Stimulated activated CD4-positive, alpha-beta T cell treated with anti-CD3 and anti-CD28 coated beads, Interleukin-15, amount 100 ng/mL, for 24 hours (primary cell): ENCODE measurements at places on chromosomes 4 and X.

GRCh38 chrX:16807976-16808542, 21.8 kb downstream of the TXLNG start:
- no peak for DNase-seq

- peak; percentile 17 for DNase-seq
These were observed 100.7 kb downstream of the CRLF2 start for GRCh38 chrX:1111601-1112300.

GRCh38 chr4:72358483-72358882, 210.5 kb downstream of the ADAMTS3 start:
- no peak for DNase-seq

GRCh38 chrX:24619647-24620046, 27.5 kb downstream of the PCYT1B start:
- DNase-seq: no peak

- DNase-seq: no peak
These were observed 35.0 kb upstream of the GK start for GRCh38 chrX:30618160-30618765.

GRCh38 chrX:136255541-136255940, 4.3 kb upstream of the MAP7D3 start:
- no peak for DNase-seq

- no peak for DNase-seq
These were observed 103.0 kb downstream of the SNCA start for GRCh38 chr4:89733946-89734345.

DNA sequence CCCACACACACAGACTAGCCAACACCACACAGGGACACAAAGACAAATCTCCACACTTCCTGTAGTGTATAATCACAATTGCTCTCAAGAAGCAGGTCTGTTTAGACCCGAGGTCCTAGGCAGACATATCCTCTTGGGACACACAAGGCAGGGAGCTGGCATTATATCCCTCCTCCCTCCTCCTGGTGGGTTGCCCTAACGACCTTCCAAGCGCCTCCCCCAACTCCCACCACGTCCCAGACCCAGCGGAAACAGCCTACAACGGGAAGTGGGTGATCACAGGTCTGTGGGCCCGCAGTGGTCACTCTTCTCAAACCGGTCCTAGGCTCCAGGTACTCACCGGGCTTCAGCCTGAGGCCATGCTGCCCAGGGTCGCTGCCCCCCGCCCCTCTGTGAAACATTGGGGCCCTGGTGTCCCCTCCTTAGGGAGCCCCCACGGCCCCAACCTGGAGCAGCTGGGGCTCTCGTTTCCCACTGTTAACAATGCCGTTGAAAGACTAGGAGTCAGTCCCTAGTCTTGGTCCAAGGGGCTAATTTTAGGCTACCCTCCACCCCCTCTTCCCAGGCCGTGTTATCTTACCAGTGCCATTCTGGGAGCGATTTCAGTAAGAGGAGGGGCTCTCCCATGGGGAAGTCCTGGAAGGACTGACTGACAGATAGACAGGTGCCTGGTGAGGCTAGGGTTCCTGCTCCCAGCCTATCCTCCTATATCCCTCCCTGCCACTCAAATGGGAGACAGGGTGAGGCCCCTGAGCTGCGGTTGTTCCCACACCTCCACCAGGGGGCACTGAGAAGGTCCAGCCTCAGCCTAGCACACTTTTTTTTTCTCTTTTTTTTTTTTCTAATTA, at the start of gene ASB12:
Gene ASB12, minus strand, starts transcription at position 485 of the 848 bp plus-strand sequence. CDS start 4,957 bp downstream, outside the sequence.
- no peak for DNase-seq

- no peak for DNase-seq
These were observed 185.2 kb upstream of the RPS6KA3 start for GRCh38 chrX:20451929-20452328.

GRCh38 chrX:20989361-20989760, 384.9 kb upstream of the CNKSR2 start:
- no peak for DNase-seq

GRCh38 chr4:68074397-68074796, 55.3 kb downstream of the TMPRSS11F start:
- no peak for DNase-seq

DNA sequence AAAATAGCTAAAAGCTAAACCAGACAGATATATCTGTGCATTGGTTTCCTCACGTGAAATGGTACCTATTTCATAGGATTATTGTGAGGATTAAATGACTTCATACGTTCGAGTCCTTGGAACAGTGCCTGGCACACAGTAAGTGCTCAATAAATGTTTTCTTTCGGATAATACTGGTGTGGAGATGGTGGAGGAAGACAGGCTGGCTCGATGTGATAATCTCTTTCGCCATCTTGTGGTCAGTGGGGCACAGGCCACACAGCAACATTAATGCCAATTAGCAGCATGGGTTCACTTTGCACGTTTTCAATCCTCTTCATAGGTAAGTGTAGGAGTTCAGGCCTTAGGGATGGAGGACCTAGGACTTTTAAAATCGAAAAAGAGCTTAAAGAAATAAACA, 9.3 kb downstream of the PAGE4 start:
- peak; percentile 7 for DNase-seq

DNA sequence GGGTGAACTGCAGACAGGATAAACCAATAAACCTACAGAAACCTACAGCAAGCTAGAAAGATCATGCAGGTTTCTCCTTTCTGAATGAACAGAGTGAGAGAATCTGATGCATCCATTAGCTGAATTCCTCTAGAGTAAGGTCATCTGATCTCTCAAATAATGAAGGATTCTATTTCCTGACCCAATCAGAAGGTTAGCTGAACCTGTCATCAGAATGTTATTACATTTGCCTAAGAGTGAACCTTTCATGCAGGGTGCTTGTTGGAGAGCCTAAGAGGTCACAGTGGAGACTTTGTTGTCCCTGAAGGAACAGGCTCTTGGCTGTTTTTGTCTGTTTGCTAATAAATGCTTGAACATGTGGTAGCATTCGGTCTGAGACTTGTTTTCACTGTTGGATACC, 24.0 kb downstream of the MEPE start:
- DNase-seq: no peak

GRCh38 chr4:83115656-83116285, 1.2 kb upstream of the PLAC8 start:
- DNase-seq: no peak

- no peak for DNase-seq
These were observed 53.2 kb downstream of the SPRY1 start for GRCh38 chr4:123449780-123450179.

- DNase-seq: no peak
These were observed 43.4 kb downstream of the C4orf51 start for GRCh38 chr4:145723336-145723735.

DNA sequence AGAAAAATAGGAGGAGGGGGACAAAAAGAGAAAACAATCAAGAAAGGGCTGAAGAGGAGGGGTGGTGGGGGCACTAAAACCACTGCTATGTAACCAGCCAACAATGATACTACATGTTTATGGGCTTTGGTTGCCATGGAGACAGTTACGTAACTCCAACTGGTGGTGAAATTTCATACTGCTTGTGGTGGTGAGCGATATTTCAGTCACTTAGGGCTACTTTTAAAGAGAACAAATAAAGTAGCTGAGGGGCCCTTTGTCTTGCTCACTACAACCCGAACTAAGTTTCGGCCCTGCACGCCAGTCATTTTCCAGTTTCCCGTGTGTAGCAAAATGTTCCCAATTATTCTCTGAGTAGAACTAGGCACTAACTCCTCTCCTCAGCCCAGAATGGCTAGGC, 275.2 kb upstream of the EDA2R start:
- no peak for DNase-seq

- DNase-seq: no peak
These were observed 3.7 kb downstream of the HHIP start for GRCh38 chr4:144649646-144650045.

DNA sequence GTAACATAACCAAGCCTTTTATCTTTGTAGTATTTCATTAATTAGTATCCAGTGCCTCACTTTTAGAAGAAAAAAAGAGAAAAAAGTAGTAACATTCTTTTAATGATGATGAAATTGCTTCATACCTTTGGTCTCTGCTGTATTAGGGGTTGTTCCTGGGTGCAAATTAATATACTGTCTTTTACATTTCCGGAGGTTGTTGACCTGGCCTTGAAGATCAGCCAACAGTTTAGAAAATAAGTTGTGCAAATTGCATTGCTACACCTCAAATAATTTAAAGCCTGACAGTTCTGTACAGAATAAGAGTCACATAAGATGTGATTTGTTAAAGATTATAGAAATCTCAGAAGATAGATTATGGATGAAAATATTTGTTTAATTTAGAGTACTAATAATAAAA, 3.8 kb downstream of the NFKB1 start:
- no peak for DNase-seq

DNA sequence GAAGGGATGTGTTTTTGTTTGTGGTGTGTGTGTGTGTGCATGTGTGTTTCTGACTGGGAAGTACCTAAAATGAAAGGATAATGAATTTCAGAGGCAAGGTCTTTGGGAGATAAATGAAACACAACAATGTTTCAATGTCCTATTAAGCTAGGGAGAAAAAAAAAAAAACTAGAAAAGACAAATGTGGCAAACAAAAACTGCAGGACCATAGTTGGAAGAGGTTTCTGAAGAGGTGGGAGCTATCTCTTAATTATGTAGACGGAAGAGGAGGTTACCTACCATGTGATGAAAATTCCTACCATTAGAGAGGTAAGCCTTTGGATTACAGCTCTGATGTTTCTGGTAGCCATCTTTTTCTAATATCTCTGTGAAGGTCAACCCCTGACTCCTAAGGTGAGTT, at the start of gene TRPC5OS:
Gene TRPC5OS, plus strand, starts transcription at position 301 of the 400 bp plus-strand sequence. CDS start 25,669 bp downstream, outside the sequence.
- DNase-seq: no peak

- DNase-seq: no peak
These were observed 239.9 kb upstream of the TEX13A start for GRCh38 chrX:105460376-105460775.

- no peak for DNase-seq
These were observed 23.6 kb upstream of the GLOD5 start for GRCh38 chrX:48737940-48738339.

GRCh38 chr4:124331781-124332180, 380.8 kb downstream of the ANKRD50 start:
- no peak for DNase-seq

DNA sequence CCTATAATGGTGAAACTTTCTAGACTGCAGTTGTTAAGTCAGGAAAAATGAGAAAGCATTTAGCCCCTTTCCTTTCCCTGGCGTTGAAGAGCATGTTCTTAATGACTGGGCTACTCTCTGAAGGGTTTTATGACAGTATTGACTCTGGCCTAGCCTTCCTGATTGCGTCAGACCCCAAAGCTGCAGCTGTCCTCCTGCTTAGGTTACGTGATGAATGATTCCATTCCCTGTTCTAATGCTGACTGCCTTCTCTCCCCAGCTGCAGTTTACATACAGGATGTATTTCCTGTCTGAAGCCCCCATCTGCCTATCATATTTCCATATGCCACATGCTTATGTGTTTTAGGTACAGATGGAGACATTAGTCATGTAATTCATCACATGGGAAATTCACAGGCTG, 105.8 kb upstream of the EGFL6 start:
- DNase-seq: no peak

DNA sequence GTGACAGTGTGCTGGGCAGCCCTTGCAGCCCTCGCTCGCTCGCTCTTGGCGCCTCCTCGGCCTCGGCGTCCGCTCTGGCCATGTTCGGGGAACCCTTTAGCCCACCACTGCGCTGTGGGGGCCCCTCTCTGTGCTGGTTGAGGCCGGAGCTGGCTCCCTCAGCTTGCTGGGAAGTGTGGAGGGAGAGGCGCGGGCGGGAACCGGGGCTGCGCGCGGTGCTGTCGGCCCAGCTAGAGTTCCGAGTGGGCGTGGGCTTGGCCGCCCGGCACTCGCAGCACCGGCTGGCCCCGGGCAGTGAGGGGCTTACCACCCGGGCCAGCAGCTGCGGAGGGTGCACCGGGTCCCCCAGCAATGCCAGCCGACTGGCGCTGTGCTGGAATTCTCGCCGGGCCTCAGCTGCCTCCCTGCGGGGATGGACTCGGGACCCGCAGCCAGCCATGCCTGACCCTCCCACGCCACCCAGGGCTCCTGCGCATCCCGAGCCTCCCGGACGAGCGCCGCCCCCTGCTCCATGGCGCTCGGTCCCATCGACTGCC, 770.1 kb upstream of the GALNTL6 start:
- DNase-seq: no peak

- no peak for DNase-seq
These were observed 34.4 kb downstream of the NFKB1 start for GRCh38 chr4:102535398-102536082.

DNA sequence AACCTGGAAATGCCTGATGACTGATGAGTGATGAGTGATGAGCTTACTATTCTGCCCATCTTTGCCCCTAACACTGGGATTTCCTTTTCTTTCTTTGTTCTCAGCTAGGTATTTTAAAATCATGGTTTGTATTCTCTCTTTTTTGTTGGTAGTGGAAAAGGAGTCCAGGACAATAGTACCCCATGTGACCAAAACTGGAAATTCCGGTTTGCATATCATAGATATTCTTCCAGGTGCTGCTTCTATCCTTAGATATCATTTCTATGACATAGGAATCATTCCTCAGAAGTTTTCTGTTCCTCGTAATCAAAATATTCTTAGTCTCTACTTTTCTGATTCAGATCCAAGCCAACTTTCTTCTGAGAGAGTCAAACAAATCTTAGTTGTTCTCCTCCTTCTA, 320.5 kb upstream of the TET2 start:
- DNase-seq: no peak

GRCh38 chrX:84123585-84123984, 64.4 kb downstream of the RPS6KA6 start:
- no peak for DNase-seq

DNA sequence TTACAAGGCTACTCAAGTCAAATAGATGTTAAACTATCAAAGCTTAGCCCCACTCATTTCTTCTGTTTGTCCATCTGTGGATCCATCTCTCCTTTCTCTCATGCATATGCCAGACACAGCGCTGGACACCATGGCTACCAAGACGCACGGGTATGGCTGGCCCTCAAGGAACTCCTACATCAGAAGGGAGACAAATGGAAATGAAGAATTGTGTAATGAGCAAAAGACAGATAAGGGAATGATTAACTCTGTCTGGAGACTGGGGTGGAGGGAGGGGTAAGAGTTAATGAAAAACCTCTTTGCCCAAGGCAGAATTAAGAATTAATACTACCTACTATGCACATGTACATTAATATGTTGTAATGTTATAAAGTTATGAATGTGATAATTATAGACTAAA, 88.1 kb downstream of the MGST2 start:
- DNase-seq: no peak

DNA sequence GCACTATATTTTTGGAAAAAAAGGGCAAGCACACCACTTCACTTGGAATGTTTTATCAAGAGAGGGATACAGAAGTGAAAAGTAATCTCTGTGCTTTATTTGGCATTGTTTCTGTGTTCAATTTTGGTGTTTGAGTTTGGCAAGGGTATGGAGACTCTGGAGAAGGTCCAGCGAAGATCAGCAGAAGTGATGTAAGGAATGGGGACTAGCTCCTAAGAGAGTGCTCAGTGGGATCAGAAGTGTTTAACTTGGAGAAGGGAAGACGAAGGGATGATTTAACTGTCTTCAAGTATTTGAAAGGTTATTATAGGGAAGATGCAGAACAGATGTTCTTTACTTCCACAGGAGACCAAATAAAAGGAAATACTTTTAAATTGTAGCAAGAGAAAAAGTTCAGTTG, 74.3 kb downstream of the CFAP299 start:
- no peak for DNase-seq

- DNase-seq: no peak
These were observed 2.2 kb downstream of the IDUA start for GRCh38 chr4:988726-989721.

GRCh38 chrX:129631849-129632248, 22.9 kb downstream of the APLN start:
- DNase-seq: no peak
